ENCODE measurements at places on chromosomes 4 and X.

- DNase-seq: no peak
Observed at GRCh38 chrX:24259544-24260240, 54.2 kb downstream of the SUPT20HL2 start.

- DNase-seq: no peak
Observed at GRCh38 chrX:86028681-86029080, 18.7 kb downstream of the CHM start.

DNA sequence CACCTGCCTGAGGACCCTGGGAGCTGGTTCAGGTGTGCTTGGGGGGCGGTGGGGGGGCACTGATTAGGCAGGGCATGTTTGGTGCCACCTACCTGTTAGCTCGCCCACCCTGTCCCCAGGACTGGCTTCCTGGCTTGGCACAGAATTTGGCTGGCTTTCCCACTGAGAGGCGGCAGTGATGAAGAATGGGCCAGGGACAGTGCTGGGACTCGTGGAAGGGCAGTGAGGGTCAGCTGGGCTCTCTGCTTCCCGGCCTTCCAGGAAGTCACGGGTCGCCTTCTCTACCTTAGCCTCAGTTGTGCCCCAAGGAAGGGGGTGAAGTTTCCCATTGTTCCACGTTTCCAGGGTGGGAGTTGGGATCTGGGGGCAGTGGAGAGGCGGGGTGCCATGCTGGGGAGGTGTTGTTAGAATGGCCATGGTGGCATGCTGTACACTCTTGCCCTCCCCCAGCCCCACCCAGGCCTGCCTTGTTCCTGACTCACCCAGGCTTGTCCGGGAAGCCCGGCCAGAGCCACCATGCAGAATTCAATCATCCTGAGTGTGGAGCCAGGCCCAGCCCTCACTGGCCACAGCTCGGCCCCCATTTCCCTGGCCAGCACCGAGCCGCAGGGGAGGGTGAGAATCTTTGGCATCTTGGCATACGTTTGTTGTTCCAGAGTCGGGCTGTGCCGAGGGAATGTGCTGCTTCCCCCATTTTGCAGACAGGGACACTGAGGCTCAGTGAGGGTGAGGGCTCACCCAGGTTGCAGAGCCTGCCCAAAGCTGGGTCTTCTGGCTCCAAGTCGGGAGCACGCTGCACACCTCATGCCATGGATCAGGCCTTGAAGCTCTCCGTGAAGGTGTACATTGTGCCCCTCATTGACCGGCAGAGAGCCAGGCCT is 21.9 kb upstream of the GPR78 start:
- DNase-seq: no peak

DNA sequence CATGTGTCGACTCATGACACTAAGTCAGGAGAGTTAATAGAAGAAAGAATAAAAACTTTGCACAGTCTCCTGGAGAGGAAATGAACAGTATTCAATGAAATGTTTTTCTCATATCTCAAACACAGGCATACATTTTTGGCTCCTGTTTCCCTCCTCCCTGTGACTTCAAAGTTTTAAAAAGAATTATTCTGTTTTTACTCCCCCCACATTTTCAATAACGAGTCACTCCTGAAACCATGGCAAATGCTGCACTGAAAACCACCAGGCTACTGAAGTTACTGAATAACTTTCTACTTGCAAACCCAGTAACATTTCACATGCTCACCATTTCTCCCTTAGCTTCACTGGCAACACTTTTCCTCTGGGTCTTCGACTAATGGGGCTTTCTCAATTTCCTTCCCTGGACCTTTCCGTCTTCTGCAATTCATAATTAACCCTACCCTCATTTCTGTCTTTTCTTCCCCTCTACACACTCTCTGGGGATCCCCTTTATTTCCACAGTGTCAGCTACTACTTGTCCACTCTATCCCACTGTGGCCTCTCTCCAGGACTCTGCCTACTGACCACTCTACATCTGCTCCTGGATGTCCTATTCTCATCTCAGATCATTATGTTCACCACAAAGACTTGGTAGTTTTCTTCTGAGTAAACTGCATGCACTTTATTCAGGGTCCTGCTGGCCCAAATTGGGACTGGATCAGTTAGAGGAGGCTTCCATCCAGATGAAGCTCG is 225.8 kb upstream of the ETNPPL start:
- no peak for DNase-seq

DNA sequence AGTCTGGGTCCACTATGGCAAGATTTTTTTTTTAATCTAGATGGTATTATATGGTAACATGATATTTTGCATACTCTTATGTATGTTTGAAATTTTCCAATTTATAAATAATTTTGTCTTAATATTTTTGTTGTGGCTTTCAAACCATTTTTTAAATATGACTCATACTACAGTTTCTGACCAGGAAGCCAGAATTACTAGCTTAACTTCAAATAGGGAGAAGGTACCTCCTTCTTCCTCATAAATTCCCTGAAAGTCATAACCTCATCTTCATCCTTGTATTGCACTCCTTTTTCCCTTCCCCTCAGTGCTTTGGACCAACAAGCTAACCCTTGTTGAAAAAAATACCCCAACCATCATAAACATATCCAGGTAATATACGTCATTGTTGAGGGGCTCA is 21.6 kb downstream of the ARAP2 start:
- DNase-seq: no peak

Measured in GM18507 (cell line).